ENCODE measurements at places on chromosomes 16 and 17.

DNA sequence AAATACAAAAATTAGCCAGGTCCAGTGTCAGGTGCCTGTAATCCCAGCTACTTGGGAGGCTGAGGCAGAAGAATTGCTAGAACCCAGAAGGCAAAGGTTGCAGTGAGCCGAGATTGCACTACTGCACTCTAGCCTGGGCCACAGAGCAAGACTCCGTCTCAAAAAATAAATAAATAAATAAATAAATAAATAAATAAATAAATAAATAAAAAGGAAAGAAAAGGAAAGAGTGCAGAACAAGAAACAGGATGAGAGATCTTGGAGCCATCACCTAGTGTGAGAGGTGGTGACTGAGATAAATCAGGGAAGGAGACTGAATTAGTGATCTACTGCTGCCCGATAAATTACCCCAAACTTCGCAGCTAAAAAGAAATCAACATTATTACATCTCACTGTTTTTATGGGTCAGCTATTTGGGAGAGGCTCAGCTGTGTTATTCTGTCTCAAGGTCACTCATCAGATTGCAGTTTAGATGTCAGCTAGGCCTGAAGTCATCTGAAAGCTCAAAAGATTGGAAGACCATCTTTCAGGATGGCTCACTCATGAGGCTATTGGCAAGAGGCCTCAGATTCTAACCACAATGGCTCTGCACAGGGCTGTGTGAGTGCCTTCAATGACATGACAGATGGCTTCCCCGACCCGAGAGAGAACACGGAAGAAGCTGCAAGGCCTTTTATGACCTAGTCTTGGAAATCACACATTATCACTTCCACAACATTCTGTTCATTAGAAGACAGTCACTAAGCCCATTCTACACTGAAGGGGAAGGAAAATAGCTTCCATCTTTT lies 66.4 kb downstream of the CMC2 start:
- no peak for DNase-seq

- no peak for DNase-seq
These were observed 760 bp downstream of the SLFN12L start for GRCh38 chr17:35536664-35537171.

GRCh38 chr17:76872874-76873221 lies 4.6 kb downstream of the MGAT5B start:
- no peak for DNase-seq

GRCh38 chr16:13052431-13052830 lies 151.0 kb downstream of the SHISA9 start:
- DNase-seq = no peak

- no peak for DNase-seq
These were observed 126.9 kb upstream of the WSCD1 start for GRCh38 chr17:5943232-5943631.

DNA sequence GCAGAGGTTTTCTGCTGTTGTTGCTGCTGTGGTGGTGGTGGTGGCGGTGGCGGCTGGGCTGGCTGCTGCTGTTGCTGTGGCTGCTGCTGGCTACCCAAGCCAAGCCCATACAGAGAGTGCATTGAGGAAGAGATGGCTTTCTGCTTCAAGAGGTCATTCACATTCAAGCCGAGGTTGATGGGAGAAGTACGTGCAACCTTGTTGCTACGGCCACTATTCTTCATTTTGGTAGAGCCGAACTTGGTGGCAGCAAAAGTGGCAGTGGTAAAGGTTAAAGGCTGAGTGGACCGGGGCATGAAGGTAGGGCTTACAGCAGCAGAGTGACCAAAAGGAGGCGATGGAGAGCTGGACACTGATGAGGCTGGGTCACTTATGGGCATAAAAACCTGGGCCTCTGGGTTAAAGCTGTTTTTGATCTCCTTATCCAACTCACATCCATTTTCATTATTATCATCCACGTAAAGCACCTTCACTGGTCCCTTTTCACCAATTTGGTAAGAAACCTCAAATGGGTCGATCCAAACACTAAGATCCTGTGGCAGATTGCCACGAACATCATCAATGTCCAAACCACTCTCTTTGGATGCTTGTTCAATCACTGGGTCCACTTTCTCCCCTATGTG lies 2.8 kb downstream of the TOB1 start:
- no peak for DNase-seq

DNA sequence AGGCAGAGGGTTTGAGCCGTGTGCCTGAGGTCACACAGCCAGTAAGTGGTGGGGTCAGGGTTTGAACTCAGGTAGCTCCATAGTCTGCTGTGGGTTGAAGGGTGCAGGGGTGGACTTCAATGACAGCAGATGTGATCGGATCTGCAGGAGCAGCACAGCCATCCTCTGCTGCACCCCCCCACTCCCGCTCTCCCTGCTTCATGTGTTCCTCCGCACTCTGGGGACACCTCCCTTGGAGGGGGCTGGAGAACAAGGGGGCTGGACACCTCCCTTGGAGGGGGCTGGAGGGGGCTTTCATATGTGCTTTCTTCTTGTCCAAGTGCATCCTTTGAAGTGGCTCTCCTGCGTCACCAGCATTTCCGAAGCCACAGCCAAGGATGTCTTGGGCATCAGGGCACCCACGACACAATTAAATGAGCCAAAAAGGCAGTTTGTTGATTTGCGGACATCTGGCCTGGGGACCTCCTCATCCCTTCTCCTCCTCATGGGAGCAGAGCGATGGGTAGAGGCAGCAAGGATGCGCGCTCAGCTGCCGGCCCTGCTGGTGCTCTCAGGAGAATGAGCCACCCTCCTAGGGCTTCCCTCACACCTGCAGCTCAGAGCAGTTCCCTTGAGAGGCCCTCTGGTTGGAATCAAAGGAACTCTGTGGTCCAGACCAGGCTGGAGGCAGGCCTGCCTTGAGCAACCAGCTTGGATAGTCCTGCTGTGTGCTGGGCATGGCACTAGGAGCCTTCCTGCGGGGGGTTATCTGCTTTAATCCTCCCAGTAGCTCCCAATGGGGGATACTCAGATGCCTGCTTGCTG lies 26.2 kb downstream of the WSCD1 start:
- DNase-seq = no peak

- DNase-seq = peak; percentile 16
These were observed 208.2 kb downstream of the FTO start for GRCh38 chr16:53912155-53912554.

GRCh38 chr17:38715216-38715943 lies 10.3 kb downstream of the MLLT6 start:
- DNase-seq = no peak

DNA sequence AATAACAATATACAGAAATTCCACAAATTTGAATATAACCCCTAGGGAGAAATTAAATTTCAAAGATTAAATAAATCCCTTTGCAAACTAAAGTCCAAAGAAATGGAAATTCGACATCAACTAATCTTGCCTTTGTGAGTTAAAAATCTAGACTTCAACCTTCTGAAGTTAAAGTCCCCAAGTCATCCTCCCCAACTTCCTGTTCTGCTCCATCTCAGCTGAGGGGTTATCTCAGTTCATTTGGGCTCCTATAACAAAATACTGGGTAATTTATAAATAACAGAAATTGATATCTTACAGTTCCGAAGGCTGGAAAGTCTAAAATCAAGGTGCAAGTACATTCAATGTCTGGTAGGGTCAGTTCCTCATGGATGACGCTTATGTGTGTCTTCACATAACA lies 22.8 kb upstream of the KDM6B start:
- DNase-seq = no peak

GRCh38 chr16:56345406-56346050 lies 79.8 kb downstream of the AMFR start:
- no peak for DNase-seq

DNA sequence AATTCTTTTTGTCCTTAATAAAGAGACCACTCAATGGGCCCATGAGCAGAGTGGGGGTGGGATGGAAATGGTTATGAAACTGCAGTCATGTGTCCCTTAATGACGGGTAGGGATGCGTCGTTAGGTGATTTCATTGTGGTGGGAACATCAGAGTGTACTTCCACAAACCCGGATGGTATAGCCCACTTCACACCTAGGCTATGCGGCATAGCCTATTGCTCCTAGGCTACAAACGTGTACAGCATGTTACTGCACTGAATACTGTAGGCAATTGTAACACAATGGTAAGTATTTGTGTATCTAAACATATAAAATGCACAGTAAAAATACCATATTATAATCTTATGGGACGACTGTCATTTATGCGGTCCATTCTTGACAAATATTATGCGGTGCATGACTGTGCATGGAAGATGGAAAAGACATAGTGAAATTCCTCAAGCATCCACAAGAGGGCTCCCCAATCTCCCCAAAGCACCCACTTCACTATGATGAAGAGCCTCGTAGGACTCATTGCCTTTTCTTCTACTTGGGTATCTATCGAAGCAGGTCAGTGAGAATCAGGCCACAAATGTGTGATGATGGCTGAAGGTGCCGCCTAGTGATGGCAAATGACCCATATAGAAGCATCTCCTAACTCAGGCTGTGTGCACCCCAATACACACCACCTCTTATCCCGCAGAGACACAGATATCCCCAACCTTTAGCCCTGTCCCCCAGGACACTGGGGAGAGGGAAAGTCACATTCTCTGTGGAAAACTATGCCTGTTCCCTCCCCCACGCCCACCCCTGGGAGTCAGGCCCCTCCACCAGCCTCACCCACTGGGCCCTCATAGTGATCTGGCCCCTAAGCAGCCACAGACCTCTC lies 43.5 kb downstream of the TBX21 start:
- peak; percentile 9 for DNase-seq

DNA sequence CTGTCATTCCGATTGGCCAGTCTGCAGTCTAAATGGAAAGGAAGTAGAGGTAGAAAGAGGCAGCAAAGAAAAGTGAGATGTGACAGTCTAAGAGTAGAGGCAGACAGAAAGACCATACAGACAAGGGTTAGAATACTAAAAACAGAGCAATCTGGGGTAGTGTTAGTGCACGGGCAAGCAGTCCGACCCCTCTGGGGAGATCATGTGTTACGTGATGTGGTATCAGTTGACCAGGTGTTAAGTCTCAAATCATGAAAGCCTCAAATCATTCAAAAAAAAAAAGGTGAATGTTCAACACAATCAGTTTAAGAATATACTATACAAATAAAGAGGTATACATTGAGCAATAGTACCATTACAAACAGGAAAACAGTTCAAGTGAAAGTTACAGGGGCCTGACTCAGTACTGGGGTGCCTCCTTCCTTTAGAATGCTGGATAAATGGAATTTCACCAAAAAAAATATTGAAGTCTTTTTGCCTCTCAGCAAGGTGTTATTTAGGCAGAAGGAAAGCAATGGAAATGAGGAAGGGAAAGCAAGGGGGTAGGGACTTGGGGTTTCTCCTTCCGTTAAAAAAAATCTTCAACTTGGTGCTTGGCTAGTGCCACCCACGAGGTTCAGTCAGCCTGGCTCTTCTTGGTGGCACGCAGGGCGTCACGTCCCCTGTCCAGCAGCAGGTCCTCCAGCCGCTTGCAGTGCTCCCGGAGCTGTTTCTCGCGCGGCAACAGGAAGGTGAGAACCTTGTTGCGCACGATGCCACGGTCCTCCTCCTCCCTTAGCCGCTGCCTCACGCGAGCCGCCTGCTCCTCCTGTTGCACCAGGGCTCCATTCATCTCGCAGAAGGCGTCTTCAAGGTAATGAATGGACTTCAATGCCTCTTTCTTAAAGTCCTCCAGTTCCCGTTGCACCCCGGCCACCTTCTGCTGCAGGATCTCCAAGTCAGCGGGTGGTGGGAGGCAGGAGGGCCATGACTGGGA lies 616 bp downstream of the CCDC182 start:
- no peak for DNase-seq

DNA sequence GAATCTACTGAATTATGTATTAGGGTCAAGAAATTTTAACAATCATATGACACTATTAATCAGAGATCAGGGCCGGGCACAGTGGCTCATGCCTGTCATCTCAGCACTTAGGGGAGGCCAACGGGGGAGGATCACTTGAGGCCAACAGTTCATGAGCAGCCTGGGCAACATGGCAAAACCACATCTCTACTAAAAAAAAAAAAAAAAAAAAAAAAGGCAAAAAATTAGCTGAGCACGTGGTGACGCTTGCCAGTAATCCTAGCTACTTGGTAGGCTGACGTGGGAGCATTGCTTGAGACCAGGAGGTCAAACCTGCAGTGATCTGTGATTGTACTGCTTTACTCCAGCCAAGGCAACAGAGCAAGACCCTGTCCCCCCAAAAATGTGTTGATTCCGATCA lies 52.5 kb upstream of the CLEC3A start:
- DNase-seq = no peak

DNA sequence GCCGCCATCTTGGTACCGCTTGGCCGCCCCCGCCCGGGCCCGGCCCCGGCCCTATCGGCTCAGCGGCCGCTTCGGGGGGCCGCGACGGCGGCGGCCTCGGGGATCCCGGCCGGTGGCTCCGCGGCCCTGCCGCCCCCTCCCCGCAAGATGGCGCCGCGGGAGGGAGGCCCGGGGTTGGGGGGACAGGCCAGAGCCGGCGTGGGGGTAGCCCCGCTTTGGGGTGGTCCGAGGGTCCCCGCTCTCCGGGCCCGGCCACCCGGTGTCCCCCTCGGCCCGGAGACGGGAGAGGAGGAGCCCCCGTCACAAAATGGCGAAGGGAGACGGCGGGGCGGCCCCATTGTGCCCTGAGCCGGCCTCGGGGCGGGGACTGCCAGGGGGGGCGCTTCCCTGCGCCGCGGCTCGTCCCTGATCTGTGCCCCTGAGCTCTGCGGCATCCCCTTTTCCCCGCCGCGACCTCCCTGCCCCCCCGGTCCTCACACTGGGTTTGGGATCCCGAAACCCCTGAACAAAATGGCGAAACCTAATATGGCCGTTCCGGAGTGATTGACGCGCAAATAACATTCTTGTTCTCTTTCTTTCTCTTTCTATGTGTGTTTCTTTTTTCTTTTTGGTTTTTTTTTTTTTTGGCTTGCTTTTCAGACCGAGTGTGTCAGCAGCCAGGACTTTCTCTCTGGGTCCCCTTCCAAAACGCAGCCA lies 986 bp downstream of the HAPSTR1 start:
- no peak for DNase-seq

GRCh38 chr17:58120195-58120822 lies 27.9 kb upstream of the OR4D1 start:
- DNase-seq = peak; percentile 27

DNA sequence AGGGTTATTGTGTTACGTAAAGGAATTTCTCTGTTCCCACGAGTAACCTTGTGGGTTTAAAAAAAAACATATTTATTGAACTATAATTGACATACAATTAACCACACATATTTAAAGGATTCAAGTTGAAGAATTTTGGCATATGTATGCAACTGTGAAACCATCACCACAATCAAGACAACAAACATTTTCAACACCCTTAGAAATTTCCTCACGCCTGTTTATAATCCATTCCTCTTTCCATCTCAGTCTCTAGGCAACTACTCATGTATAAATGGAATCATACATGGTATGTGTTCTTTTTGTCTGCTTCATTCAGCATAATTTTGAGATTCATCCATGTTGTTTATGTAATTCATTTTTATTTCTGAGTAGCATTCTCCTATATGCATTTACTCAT lies 104.0 kb downstream of the MRTFB start:
- no peak for DNase-seq

DNA sequence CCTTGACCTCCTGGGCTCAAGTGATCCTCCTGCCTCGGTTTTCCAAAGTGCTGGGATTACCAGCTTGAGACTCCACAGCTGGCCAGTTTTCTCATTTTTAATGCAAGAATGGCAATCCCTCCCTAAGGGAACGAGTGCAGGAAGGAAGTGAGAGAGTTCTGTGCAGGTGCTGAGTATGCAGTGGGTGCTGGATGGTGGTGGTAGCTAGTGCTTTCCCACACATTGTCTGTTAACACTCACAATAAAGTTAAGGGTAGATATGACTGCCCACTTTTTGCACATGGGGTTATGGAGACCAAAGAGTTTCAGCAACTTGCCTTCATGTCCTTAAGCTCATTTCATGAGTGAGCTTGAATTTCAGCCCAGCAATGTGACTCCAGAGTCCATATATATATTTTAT lies 18.5 kb downstream of the RGS9 start:
- DNase-seq = no peak
